AG10803 (cell line): ENCODE measurements at places on chromosomes 1 and 21.

- DNase-seq: no peak
Observed at GRCh38 chr1:61446531-61446991, 278.4 kb downstream of the TM2D1 start.

- peak; percentile 13 for DNase-seq
Observed at GRCh38 chr1:75171876-75172275, 37.7 kb downstream of the LHX8 start.

GRCh38 chr1:11628767-11629166, 25.5 kb downstream of the FBXO2 start:
- no peak for DNase-seq

- DNase-seq: no peak
Observed at GRCh38 chr1:82632155-82632554, 831.4 kb downstream of the ADGRL2 start.

DNA sequence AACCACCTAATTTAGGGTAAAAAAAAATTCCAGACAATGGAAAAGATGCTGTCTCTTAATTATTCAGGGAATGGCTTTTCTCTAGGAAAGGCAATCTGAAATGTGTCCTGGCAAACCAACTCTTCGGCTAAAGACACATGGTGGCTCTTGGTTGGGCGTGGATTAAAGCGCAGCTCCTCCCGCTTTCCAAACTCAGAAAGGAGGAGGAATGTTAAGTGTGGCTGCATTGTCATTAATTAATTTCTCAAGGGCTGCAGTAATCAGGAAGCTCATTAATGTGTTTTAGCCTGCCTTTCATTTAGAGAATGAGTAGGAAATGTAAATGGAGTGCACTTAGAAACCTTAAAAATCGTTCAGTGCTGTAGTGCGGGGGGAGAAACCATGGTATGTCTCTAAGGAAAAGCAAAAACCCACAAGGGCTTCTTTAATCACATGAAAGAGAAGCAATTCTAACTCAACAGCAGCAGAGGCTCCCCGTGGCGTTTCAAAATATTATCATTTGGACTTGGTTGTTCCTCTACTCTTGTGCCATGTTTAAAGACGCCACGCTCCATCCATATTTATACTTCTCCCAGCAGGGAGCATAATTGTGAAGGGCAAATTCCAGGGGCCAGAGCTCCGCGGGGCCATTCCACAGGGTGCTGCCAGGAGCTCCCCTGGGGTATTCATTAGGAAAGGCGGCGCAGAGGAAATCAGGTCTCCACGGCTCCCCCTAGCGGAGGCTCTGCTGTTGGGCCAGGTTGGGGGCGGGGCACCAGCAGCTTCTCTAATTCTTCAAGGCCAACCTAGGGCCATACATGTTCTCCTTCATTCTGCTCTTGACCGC, 91.9 kb upstream of the SSX2IP start:
- DNase-seq: peak; percentile 33

- DNase-seq: peak; percentile 17
Observed at GRCh38 chr1:59979666-59980065, 53.1 kb upstream of the CYP2J2 start.

DNA sequence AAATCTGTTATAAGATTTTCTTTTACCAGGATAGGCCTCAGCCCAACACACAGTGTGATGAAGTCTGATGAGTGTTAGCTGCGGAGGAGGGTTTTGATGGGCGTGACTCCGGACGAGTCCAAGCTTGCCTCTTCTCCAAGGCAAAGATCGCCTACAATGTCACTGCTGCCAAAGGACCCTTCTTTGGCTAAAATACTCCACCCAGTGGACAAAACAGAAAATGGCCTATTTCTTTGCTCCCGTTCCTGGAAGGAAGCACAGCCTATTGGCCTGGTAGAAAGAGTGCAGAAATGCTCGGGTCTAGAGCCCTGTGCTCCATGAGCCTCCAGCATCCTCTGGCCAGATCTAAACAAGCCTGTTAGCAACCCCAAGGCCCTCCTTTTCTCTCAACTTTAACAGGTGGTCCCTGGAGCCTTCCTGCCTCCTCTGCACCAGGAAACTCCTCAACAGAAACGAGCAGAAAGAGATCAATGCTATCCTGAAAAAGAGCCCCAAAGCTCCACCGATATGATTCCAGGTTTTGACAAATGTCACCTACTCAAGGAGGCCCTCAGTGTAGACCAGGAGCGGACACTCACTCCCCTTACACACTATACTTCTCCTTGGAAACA, 3.4 kb upstream of the CASQ2 start:
- peak; percentile 86 for DNase-seq

GRCh38 chr1:185526344-185527307, 207.6 kb upstream of the HMCN1 start:
- DNase-seq: no peak

GRCh38 chr21:45415188-45415942, 10.4 kb downstream of the COL18A1 start:
- no peak for DNase-seq

DNA sequence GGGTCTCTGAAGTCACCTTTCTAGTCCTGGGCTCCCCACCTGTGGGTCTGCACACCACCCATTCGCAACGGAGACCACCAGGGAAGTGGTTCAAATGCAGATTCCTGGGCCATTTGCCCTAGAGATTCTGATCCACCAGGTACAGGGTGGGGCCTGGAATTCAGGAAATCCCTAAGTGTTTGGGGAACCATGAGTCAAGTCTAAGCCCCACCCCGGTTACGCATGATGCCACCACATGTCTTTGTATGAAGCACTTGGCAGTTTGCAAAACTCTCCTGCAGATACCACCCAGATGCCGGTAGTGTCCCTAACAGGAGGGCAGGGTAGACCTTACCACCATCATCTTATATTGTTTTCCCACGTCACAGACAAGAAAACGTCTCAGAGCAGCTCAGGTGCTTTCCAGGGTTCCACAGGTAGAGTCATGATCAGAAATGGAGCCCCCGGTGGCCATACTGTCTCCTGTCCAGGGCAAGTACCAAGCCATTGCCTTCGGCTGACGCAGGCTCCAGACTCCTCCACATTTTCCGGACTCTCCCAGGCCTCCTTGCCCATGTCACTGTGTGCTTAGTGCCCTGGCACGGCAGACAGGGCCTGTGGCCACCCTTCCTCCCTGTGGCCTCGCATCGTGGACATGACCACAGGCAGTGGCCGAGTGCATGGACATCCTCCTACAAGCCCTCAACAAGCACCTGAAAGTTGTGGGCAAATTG, 89.2 kb upstream of the TMEM51 start:
- no peak for DNase-seq

DNA sequence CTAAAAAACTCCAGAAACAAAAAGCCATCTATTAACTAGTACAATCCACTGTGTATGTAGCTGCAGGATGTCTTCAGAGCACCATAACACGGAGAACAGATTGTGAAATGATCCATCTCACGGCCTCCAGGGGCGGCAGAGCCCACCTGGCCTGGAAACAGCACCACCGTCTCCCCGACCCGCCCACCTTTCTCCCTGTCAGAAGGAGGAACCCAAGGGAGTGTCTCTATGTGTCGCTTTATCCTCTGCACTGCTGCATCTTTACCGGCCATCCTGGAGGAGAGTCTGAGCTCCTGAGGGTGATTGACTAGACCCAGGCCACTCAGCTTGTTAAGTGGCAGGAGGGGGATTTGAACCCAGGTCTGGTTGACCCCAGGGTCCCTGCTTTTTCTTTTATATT, 405.0 kb downstream of the MATN1 start:
- DNase-seq: no peak

- DNase-seq: no peak
Observed at GRCh38 chr1:150493175-150493574, 6.0 kb downstream of the TARS2 start.

DNA sequence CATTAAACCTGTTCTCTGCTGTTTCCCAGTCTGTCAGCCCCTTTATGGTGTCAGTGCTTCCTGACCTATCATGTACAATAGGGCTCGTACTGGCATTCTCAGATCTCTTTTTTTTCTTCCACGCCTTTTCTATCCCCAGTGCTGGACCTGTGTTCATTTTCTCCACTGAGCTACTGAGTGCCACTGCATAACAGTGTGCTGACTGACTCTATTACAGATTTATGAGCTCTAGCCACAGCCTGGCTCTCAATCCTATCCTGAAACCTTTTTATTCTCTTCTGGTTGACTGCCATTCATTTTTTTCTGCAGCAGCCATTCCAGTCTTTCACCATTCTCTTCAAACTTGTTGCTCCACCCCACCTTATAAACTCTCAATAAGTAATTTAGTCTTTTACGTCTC, 59.6 kb upstream of the MACF1 start:
- DNase-seq: peak; percentile 52

- DNase-seq: peak; percentile 70
Observed at GRCh38 chr1:201505503-201505890, 1.4 kb downstream of the CSRP1 start.

- DNase-seq: no peak
Observed at GRCh38 chr21:31509194-31510017, 150.1 kb upstream of the SOD1 start.

DNA sequence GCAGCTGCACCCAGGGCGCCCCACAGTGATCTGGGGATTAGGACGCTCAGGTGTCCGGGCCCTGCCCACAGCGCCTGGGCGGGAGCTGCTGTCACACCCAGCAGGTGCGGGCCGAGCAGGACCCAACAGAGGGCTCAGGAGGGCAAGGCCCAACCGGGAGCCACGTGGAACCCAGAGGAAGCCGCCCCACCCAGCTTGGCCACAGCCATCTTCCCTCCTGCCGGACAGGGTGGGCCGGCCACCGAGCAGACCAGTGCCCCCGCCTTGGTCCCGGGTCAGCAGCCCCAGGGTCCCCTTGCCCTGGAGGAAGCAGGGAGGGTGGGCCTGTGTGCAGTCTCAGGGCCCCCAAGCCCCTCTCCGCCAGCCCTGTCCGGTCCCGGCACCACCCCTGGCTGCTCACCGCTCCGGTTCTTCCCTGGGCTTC, 6.3 kb upstream of the TTLL10 start:
- no peak for DNase-seq

GRCh38 chr1:230975636-230976035, 3.0 kb downstream of the TTC13 start:
- DNase-seq: no peak

DNA sequence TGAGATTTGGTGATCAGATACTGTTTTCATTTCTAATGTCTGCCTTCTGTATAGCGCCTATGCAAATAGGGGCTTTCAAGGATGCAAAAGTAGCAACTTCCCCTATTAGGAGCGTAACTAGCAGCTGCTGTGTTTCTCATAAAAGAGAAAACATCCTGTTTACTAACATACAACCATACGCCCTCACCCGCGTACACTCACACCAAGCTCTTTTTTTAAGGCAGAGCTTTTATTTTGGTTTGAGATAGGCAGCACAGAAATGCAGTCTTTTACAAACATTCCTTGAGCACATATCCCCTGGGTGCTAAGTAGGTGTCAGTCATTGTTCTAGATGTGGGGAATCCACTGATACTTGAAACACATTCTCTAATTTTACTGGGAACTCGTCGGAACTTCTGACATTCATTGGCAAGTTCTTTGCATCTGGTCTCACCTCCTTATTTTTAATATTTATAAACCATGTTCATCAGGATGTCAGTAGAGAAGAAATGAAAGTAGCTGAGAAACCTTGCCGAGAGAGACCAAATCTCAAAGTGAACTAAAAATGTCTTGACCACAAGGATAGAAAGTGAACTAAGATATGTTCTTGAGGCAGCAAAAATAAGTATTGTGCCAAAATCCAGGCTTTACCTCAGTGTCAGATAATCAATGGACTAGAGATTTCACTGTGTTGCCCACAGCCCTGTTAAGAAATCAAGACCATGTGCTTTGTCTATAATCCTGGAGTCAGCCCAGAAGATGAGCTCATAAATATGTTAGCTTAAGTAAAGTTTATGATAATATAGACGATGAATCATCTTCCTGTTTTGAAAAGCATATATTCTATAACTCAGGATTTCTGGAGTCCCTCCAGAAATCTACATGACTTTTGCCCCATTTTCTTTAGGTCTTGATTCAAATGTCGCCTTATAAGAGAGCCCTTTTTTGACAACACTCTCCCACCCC, 350.9 kb downstream of the ST6GALNAC3 start:
- DNase-seq: peak; percentile 35

- peak; percentile 13 for DNase-seq
Observed at GRCh38 chr1:232428036-232428645, 201.8 kb downstream of the SIPA1L2 start.

DNA sequence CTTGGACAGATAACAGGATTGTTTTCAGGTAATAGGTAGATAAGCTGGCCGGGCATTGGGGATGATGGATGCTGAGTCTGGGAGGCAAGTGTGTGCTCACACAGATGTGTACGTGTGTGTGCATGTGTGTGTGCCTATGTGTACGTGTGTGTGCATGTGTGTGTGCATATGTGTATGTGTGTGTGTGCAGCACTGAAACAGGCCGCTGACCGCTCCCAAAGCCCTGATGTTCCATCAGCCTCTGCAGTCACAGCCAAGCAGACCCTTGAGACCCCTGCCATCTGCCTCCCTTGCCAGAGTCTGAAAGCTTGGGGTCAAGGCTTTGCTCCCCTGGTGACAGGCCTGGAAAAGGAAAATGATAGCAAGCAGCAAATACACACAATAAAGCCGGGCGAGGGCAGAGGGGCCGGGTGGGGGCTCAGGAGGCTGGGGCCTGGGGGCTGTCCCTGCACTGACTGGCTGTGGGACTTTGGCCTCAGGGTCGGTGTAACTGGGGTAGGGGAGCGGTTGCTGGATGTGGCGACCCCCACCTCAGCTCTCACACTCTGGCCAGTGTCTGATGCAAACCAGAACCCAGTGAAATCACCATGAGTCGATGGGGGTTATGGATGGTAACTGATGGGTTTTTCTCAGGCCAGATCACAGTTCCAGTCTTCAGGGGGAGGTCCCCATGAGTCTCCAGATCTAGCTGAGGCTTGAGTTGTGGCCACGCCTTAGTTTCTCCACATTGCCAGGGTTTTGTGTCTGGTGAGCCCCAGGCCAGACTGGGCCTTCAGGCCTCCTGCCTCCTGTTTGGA, 9.2 kb upstream of the TNFRSF8 start:
- DNase-seq: no peak

DNA sequence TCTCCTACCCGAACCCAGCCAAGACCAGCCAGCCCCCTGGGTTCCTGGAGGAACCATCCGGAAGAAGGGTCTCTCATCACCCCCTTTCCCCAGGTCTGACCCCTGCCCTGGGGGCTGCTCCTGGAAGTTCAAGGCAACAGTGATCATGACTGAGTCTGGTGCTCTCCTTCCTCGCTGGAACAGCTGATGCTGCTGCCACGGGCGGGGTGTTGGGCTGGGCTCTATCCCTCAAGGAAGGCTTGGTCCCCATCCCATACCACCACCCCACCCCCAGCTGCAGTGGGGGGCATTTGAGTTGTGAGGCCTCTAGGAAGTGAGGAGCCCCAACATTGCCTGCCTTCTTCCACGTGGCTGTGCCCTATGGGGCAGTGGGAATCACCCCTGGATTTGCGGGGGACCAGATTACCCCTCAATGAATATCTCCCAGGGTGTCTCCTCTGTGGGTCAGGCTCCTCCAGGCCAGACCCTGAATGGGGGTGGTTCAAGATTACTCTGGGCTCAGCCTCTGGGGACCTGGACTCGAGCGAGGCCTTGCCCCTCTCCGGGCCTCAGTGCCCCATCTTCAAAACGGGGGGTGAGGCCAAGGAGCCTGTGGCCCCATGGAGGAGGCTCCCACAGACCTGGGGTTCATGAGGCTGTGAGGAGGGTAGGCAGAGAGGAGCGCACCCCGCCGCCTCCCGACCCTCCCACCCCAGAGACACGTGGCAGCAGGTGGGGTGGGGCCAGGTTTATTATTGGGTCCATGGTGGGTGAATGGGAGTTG, 2.8 kb downstream of the MASP2 start:
- no peak for DNase-seq

GRCh38 chr1:160363010-160363409, 3.9 kb upstream of the NHLH1 start:
- no peak for DNase-seq

GRCh38 chr1:56755911-56756310, 63.3 kb downstream of the FYB2 start:
- DNase-seq: no peak
